ENCODE measurements at places on chromosomes 4 and X.

- DNase-seq = peak; percentile 43
Measured at GRCh38 chr4:1351854-1352566, 5.0 kb downstream of the UVSSA start.

- DNase-seq = no peak
Measured at GRCh38 chrX:12979616-12980015, 4.7 kb downstream of the TMSB4X start.

- DNase-seq = peak; percentile 23
Measured at GRCh38 chr4:147761218-147761883, 29.5 kb downstream of the ARHGAP10 start.

GRCh38 chrX:153999359-154000037 is 20.2 kb downstream of the IRAK1 start:
- DNase-seq = no peak

GRCh38 chr4:3860061-3860912 is 94.1 kb downstream of the ADRA2C start:
- DNase-seq = no peak

GRCh38 chrX:134925551-134925950 is 65.2 kb upstream of the SMIM10 start:
- no peak for DNase-seq

- no peak for DNase-seq
Measured at GRCh38 chr4:40243386-40243948, 46.6 kb downstream of the RHOH start.

- no peak for DNase-seq
Measured at GRCh38 chr4:70443329-70443728, 28.7 kb upstream of the MUC7 start.

- DNase-seq = no peak
Measured at GRCh38 chr4:123708902-123709301, 312.3 kb downstream of the SPRY1 start.

DNA sequence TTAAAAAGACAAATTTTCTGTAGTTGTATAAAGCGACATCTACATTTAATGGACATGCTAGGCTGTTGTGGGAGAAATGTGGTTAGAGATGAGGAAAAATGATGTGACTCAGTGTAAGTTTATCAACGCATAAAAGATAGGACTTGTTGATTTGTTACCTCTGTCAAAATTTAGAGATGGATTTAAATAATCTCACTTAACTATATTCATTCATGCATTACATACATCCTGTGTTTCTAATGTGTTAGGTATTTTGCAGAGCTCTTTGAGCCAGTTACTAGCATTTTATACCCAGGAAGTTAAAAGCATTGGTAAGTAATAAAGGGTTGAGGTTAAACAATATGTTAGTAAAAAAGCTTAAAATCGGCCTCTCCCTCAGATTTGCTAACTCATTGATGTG is 34.3 kb downstream of the METAP1 start:
- DNase-seq = no peak

GRCh38 chr4:1192091-1192492 is 19.7 kb upstream of the SPON2 start:
- no peak for DNase-seq

- no peak for DNase-seq
Measured at GRCh38 chr4:181748581-181748980, 494.6 kb upstream of the TENM3 start.

DNA sequence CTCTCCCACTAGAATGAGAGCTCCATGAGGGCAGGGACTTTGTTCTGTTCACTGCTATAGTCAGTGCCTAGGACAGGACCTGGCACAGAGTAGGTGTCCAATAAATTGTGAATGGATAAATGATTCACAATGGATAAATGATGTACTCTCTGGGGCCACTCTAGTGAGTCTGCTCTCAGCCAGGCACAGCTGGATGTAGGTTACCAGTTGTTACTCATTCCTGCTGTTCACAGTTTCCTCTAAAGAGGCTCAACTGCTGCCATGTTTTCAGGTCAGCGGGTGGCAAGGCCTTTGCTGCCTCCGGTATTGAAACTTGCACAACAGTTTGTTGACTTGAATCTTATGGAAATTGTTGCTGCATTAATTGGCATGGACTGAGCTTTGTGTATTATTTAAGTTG is 99.1 kb downstream of the NHSL2 start:
- no peak for DNase-seq

GRCh38 chr4:143782521-143782920 is 82.0 kb upstream of the FREM3 start:
- DNase-seq = no peak

DNA sequence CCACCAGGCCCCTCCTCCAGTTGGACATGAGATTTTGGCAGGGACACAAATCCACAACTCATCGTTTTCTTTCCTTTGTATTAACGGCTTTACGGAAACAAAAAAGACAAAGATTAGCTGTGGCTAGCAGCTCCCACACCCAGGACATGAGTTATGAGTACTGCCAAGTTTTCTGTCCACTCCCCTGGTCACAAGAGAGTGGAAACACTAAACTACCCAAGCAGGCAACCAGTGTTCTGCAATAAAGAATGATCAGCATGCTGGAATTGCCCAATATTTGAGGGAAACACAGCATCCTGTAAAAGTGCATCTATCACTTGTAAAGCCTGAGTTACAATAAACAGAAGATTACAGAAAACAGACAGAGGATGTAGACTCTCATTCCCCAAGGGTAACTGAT is 358.4 kb downstream of the NLGN4X start:
- no peak for DNase-seq

GRCh38 chr4:47686294-47686872 is 151.5 kb downstream of the CORIN start:
- peak; percentile 14 for DNase-seq

- DNase-seq = no peak
Measured at GRCh38 chr4:74897386-74897785, 35.5 kb upstream of the PARM1 start.

DNA sequence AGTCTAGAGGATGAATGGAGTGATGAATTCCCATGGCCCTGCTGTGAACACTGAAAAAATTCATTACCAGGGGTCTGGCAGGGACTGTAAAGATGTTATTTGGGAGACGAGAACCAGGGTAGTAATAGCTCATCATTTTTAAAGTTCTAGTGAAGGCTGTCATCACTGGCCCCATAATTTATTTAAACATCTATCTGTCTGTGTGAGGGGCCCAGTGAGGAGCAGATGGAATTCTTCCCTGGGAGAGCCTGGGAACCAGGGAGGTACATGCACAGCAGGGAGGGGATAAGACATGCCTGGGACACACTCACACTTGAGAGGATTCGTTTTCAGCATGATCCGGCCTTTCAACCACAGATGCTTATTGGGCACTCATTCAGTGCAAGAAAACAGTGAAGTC is 162.0 kb downstream of the PDGFRA start:
- no peak for DNase-seq

GRCh38 chr4:23999714-24000469 is 110.0 kb upstream of the PPARGC1A start:
- no peak for DNase-seq

DNA sequence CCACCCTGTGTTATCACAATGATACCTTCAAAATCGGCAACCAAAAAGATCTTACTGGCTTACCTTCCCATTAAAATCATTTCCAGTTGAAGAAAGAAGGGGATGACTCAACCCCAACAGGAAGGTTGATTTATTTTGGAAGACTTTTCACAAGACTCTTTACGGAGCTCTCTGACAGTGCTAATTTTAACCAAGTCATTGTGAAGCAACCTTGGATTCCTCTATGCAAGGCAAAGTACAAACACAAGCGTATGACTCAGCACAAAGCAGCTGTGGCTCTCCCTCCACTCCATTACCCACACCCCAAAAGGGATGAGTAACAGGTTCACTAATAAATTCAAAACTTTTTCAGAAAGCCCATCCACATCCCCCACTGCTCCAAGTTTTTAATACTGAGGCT is 213.8 kb upstream of the FGF13 start:
- no peak for DNase-seq

DNA sequence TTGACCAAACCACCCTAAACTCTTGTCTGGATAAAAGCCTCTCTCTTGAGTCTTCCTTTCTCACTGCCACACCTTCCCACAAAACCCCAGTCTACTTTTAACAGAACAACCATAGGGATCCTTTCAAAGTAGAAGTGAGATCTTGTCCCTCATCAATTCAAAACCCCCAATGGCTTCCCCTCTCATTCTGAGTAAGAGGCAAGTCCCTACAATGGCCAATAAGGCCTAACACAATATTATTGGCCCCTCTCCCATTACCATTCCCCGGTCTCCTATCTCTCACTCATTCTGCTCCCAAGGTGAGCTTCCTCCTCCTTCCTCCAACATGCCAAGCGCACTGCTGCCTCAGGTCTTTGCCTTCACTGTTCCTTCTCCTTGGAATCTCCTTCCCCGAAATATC is 57.1 kb downstream of the REELD1 start:
- no peak for DNase-seq

DNA sequence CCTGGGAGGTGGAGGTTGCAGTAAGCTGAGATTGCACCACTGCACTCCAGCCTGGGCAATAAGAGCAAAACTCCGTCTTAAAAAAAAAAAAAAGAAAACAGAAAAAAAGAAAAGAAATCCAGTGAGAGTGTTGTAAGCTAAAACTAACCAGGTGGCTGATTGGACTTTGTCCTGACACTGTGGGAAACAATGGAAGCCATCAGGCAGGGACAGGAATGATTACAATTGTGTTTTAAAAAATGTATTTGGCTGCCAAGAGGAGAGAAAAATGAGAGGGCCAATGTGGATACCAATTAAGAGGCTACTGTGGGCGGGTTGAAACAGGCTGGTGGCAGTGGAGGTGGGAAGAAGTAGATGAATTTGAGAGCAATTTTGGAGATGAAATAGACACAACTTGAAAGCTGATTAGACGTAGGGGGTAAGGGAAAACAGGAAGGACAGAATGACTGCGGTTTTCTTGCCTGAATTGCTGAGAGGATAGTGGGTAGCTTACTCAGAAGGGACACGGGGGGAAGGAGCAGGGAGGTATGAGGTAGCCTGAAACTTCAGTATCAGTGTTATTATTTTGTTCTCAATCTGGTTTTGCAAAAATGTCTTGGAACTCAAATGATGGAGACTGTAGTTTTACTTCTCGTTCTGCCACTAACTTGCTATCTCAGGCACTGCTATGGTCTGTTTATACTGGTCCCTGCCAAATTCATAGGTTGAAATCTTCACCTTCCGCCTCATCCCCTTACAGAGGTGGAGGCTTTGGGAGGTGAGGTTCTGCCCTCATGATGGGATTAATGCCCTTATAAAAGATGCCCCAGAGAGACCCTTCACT is 45.6 kb upstream of the CHRNA9 start:
- DNase-seq = peak; percentile 43

DNA sequence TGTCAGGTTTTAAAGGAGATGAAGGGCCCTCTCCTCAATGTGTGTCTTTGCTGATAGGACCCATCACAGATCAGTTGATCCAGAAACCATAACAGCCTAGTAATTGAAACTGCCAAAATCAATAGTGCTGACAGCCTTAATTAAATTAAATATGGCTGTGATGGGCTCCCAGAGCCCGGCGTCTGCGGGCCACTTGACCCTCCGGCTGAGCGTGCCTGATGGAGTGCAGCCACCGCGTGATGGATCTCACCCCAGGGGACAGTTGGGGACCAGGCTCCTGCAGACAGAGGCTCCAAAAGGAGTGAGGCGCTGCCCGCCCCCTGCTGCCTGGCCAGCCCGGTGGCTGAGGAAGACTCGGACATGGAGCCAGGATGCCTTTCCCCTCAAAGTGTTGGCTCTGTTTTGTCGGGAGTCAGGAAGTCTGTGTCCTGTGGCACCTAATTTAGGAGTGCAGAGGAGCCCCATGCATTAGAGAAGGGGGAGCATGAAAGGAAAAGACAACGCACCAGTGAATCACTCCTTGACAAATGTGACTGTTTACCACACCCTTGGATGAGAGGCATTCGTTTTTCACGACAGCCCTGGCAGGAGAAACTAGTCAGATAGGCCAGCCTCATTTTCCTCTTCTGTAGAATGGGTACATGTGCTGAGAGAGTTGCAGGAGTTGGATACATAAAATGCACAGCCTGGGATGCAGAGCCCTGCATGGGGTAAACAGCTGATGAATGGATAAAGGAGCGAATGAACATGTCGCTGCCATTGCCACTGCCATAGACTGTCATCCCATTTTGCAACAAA is 40.9 kb upstream of the MSX1 start:
- no peak for DNase-seq

DNA sequence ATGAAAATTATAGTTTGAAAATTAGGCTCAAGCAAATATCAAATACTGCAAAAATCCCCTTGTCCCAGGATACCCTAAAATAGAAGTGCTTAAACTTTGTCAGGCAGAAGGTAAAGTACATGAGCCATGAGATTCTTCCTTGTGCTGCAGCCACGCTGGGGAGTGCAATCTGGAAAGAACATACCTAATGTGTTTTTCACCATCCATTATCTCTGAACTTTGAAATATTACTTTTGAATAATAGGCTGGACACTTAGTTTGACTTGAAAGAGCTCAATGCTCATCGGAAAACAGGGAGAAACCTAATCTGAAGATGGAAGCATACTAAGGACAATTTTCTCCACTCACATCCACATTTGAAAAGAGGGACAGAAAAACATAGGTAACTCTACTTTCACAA is 18.9 kb downstream of the THAP9 start:
- DNase-seq = no peak

DNA sequence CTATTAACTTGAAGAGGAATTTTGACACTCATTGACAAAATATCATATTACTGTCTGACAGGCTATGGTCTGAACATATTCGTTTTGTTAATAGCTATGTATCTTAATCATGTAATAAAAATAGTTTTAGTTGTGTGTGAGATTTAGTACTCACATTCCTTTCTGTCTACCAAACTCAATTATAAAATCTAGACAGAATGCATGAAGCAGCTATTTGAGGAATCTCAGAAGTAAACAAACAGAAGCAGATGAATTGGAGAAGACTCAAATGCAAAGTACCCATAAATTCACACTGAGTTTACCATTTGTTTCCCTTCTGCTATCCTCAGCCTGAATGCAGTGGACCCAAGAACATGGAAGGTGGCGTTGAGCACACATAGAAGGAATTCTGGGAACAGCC is 841.6 kb upstream of the AADAT start:
- DNase-seq = no peak

DNA sequence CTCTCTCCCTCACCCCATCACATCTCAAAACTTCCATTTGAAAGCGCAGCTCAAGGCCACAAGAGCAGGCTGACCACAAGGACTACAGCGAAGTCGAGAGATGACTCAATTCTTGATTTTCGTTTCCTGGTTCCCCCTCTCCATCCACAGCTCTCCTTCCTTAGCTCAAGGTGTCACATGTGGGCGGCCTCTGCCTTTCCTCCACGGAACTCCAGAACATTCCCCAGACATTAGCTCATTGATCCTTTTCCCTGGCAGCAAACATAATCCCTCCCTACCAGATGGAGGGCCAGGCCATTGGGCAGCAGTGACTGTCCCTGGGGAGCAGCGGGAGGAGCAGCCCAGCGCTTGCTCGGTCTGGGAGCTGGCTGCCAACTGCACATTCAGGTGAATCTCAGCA is 56.3 kb downstream of the CCDC149 start:
- DNase-seq = no peak

GRCh38 chrX:68186552-68187262 is 246.6 kb downstream of the OPHN1 start:
- no peak for DNase-seq

GRCh38 chr4:83556816-83557215 is 20.9 kb downstream of the GPAT3 start:
- DNase-seq = no peak

GRCh38 chrX:120251471-120252011 is 929 bp downstream of the ZBTB33 start:
- DNase-seq = peak; percentile 19

- DNase-seq = peak; percentile 50
Measured at GRCh38 chr4:139556071-139556723, at the start of gene SETD7. Gene SETD7 (minus strand): TSS chr4:139556219. CDS start chr4:139556137, 82 bp downstream.
